Motor neuron (in vitro differentiated cells): ENCODE measurements at places on chromosomes 5 and 9. TPM values are rescaled to one million over a fixed set of nuclear protein-coding genes. Genes with fewer than 3 reads are reported as not detected.

- no peak for ATAC-seq
These were observed 11.6 kb downstream of the C9orf57 start for GRCh38 chr9:72048850-72049249.

GRCh38 chr5:170571875-170572852 lies 68.3 kb downstream of the KCNIP1 start:
- peak; percentile 87 for ATAC-seq

DNA sequence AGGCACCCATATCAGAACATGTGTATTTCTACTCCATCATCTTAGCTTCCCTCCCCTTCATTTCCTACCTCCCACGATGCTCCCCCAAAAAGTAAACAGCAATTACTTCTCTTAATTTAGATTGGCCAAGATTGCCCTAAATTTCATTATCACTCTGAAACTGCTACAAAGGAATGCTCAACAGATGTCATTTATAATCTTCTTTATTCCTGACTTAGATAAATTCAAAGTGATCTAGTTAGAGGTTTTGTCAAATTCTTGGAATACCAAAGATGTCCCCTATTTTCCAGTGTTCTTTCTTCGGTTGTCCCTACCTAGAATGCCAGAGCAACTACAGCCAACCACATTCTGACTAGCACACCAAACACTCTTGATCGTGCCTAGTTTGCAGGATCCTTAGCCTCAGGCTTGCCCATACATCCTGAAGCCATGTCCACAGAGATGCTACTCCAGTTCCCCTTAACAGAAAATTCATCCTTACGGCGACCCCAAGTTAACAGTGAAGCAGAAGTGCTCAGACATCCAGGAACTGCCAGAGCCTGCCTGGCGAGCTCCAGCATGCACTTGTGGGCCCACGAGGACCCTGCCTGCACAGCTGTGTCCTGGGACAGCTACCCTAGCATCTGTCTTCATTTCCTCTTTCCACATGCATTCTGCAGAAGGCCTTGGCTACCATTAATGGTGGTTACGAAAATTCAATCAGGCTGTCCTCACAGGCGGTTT lies 31.6 kb downstream of the DAP start:
- no peak for ATAC-seq

- peak; percentile 41 for ATAC-seq
These were observed 5.9 kb downstream of the DMRTA1 start for GRCh38 chr9:22452415-22453010.

GRCh38 chr5:57414857-57415256 lies 67.8 kb downstream of the ACTBL2 start:
- ATAC-seq: no peak

GRCh38 chr9:34343090-34343489 lies 13.7 kb downstream of the NUDT2 start:
- ATAC-seq: no peak

The CDH6 gene
- 27.7 and 29.2 TPM in 2 replicates for total RNA-seq
